ENCODE measurements at places on chromosomes 1 and 21.

GRCh38 chr1:232599178-232600041, 30.5 kb downstream of the SIPA1L2 start:
- H3K36me3 ChIP-seq, result no peaks in the 10 kb centered on the region
- no peak for DNase-seq
- peaks cover 49% of the 10 kb centered on the region for H3K4me1 ChIP-seq
- no peak overlapping the region for H3K27ac ChIP-seq

GRCh38 chr1:12124693-12125421, 41.9 kb upstream of the TNFRSF1B start:
- no peak for DNase-seq
- H3K27me3 ChIP-seq, result no peaks in the 10 kb centered on the region
- H3K36me3 ChIP-seq, result no peaks in the 10 kb centered on the region
- peak overlapping the region; percentile 35 for H3K27ac ChIP-seq
- H3K4me3 ChIP-seq, result no peak overlapping the region

- H3K36me3 ChIP-seq, result no peaks in the 10 kb centered on the region
- H3K27me3 ChIP-seq, result no peaks in the 10 kb centered on the region
- H3K4me3 ChIP-seq, result no peak overlapping the region
- H3K4me1 ChIP-seq, result no peaks in the 10 kb centered on the region
- peak; percentile 71 for DNase-seq
- no peak overlapping the region for H3K27ac ChIP-seq
Measured at GRCh38 chr1:38213646-38214434, 167.2 kb upstream of the POU3F1 start.

- no peak overlapping the region for H3K27ac ChIP-seq
- H3K27me3 ChIP-seq, result no peaks in the 10 kb centered on the region
- DNase-seq, result peak; percentile 50
- H3K36me3 ChIP-seq, result no peaks in the 10 kb centered on the region
Measured at GRCh38 chr21:38869196-38869595, 63.5 kb downstream of the ETS2 start.

DNA sequence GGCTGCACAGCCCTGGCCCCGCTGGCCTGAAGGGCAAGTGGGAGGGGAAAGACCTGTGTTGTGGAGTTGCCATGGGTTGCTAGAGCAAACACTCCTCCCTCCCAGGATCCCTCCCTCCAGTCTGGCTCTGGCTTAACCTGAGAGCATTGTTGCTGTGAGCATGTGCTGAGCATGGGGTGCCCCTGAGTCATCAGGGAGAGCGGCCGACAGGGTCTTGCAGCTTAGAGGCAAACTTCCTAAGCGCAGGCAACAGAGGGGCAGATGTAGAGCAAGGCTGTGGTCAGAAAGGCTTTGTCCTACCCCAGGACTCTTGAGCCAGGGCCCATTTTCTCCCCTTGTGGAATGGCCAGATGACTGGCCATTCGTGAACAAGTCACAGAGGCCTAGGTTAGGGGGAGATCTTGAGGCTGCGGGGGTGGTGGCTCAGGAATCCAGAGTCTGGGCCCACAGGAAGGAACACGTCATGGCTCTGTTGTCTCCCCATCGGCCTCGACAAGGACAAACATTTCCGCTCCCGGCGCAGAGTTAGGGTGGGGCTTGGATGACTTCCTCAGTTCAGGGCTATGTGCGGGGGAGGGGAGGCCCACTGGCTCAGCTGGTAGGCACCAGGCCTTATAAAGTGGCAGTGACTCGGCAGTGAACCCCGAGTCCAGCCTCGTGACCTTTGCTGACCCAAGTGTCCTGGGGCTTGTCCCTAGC, 362 bp upstream of the DYNLT4 start:
- H3K36me3 ChIP-seq, result peaks cover 17% of the 10 kb centered on the region
- H3K4me1 ChIP-seq, result peaks cover 86% of the 10 kb centered on the region
- H3K4me3 ChIP-seq, result peak overlapping the region; percentile 31
- peak overlapping the region; percentile 99 for H3K27ac ChIP-seq
- H3K27me3 ChIP-seq, result no peaks in the 10 kb centered on the region

DNA sequence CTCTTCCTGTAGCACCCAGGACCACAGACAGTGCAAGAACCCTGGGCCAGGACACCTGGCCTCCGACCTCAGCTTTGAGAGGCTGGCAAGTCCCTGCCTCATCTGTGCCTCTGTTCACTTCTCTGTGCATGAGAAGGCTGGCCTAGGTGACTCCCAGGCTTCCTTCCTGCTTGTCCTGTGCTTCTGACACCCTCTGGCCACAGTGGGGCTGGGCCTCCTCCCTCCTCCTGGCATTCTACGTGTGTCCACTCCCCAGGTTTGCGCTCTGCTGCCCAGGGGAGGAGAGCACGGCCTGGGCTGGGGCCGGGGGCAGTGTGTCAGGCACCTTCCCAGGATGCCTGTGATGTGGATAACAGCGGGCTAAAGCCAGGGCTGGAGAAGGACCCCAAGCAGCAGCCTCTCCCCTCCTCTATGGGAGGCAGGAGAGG, 30.3 kb upstream of the PKP1 start:
- DNase-seq, result no peak
- no peak overlapping the region for H3K27ac ChIP-seq
- no peaks in the 10 kb centered on the region for H3K4me1 ChIP-seq
- no peaks in the 10 kb centered on the region for H3K27me3 ChIP-seq
- no peaks in the 10 kb centered on the region for H3K36me3 ChIP-seq

GRCh38 chr1:206933333-206933945, 11.7 kb upstream of the FCMR start:
- no peak for DNase-seq
- H3K4me1 ChIP-seq, result no peaks in the 10 kb centered on the region
- peaks cover 15% of the 10 kb centered on the region for H3K36me3 ChIP-seq
- H3K27ac ChIP-seq, result no peak overlapping the region
- H3K27me3 ChIP-seq, result no peaks in the 10 kb centered on the region

Data from upper lobe of left lung (tissue), 6 donors.